NCI-H1417 (cell line): ENCODE measurements at places on chromosomes 2 and 18.
A peak's percentile ranks its signal among the peaks of the same experiment; 100 is the strongest.

DNA sequence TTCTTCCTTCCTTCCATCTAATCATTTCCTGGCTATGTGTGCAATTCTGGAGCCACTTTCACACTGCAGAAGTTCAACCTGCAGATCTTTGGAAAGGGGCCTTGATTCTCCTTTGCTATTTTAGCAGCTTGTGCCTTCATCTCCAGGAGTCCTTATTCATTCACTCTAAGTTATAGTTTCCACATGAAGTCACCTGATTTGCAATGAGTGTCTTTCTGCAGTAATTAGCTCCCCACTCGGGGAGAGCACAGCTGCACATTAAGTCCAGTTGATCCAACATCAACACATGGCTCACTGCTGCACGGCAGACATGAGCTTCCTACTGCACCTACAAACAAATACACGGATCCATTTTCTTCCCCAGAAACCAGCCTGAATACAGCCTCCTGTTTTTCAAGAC lies 323.1 kb upstream of the TNP1 start:
- no peak for DNase-seq

GRCh38 chr2:241947004-241947350 lies 77.4 kb downstream of the RTP5 start:
- DNase-seq, result no peak

DNA sequence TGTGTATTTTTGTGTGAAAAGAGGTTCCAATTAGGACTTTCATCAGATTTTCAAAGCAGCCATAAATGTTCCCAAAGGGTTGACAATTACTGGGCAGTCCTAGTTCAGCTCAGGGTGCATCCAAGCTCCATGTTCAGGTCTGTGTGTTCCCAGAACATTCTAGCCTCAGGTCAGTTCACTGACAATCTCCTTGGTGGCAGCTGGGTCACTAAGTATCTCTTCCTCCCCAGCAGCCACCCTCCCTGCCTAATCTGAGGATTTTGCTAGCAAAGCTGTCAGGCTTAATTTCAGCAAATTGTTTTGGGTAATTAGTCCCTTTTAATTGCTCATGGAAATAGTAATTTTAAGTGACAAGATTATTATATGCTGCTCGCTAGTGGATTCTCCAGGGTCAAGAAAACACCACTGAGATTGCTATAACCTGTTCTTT lies 29.8 kb downstream of the UPP2 start:
- no peak for DNase-seq

- DNase-seq, result no peak
These were observed 558.3 kb downstream of the KCNJ3 start for GRCh38 chr2:155256803-155257202.

- DNase-seq, result no peak
These were observed 409.1 kb downstream of the CPS1 start for GRCh38 chr2:210965472-210965871.

DNA sequence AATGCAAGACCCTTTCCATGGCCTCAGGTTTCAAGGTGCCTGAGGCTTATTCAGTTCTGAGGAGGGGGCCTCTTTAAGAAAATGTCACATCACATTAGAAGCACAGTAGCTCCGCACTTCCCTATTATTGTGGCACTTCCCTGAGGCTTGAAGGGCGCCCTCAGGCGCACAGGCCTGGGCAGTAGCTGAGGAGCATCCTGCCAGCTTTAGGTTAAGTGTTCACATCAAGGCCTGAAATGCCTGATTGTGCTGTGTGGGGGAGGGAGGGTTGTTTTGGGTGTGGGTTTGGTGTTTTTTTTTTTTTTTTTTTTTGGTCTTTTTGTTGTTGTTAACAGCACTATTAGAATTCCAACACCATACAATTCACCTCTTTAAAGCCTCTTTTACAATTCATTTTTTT lies 107.9 kb downstream of the CABLES1 start:
- DNase-seq, result peak; percentile 21

- no peak for DNase-seq
These were observed 262.8 kb downstream of the PTH2R start for GRCh38 chr2:208669394-208669793.

- DNase-seq, result no peak
These were observed 18.9 kb downstream of the AAK1 start for GRCh38 chr2:69624611-69625010.

GRCh38 chr2:48914477-48915089 lies 159.1 kb upstream of the LHCGR start:
- DNase-seq, result no peak

GRCh38 chr2:210269148-210269547 lies 43.9 kb upstream of the ACADL start:
- no peak for DNase-seq

GRCh38 chr2:86297382-86298147 lies 39.9 kb downstream of the REEP1 start:
- DNase-seq, result no peak

GRCh38 chr2:38146275-38146906 lies 70.4 kb upstream of the CYP1B1 start:
- no peak for DNase-seq

- peak; percentile 73 for DNase-seq
These were observed 128.0 kb upstream of the MSH6 start for GRCh38 chr2:47654790-47655562.

- DNase-seq, result no peak
These were observed 244.0 kb upstream of the HS6ST1 start for GRCh38 chr2:128562471-128563347.

DNA sequence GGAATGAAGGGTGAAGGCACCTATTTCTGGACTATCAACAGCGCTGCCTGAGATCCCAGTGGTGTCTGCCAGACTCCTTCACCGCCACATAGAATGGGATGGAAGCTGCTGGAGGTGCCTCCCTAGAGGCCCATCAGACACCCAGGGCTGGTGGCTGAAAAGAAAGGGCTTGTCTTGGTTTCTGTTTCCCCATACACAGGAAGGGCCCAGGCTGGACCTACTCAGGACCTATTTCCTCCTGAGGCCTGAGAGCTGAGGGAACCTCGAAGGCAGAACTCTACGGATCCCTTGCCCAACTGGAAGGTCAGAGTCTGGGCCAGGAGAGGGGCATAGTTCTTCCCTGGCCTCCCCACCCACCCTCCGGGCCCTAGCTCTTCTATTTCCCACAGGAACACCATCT lies 2.9 kb upstream of the CLEC4F start:
- no peak for DNase-seq

DNA sequence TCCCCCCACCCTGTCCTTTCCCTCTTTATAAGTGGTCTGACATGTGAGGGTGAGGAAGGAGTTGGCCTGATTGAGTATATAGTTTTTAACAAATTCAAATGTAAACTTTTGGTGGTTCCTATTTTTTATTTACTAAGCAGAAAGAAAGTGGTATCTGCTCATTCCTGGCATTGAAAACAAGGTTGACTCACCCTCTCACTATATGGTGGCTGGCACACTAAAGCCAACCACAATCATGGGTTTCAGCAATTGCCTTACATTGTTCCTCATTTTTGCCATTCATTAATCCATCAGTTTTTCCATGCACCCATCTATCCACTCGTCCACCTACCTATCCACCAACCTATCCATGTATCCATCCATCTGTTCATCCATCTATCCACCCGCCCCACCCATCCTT lies 75.4 kb upstream of the IGFBP5 start:
- no peak for DNase-seq

DNA sequence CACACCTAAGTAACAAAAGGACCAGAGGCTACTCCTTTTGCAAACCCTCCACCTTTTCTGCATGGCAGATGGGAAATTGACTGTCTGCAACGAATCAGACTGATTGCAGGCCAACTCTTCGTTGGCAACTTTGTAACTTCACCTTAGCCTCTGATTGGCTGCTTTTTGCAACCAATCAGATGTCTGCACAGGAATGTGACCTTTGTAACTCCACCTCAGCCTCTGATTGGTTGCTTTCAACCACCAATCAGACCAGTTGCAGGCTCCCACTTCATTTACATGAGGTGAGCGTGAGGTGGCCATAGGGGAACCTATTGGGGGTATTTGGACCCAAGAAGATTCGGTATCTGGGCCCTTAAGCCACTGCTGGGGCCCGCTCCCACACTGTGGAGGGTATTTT lies 209.0 kb downstream of the EN1 start:
- no peak for DNase-seq

- DNase-seq, result no peak
These were observed 850.4 kb downstream of the ERBB4 start for GRCh38 chr2:211688196-211688595.

- no peak for DNase-seq
These were observed 46.1 kb downstream of the SPATS2L start for GRCh38 chr2:200352636-200353035.

DNA sequence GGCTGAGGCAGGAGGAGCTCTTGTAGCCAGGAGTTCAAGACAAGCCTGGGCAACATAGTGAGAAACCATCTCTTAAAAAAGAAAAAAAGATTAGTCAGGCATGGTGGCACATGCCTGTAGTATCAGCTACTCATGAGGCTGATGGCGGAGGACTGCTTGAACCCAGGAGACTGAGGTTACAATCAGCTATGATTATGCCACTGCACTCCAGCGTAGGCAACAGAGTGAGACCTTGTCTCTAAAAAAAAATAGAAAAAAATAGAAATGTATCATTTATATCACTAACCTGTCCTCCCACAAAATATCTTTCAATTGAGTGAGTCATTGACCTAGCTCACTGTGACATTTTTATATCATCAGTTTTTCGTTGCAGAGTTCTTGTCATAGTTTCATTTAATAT lies 152.5 kb downstream of the DTNA start:
- no peak for DNase-seq

- no peak for DNase-seq
These were observed 142.4 kb upstream of the ALPP start for GRCh38 chr2:232236200-232236599.

GRCh38 chr2:208062961-208063360 lies 37.6 kb upstream of the PLEKHM3 start:
- DNase-seq, result no peak

DNA sequence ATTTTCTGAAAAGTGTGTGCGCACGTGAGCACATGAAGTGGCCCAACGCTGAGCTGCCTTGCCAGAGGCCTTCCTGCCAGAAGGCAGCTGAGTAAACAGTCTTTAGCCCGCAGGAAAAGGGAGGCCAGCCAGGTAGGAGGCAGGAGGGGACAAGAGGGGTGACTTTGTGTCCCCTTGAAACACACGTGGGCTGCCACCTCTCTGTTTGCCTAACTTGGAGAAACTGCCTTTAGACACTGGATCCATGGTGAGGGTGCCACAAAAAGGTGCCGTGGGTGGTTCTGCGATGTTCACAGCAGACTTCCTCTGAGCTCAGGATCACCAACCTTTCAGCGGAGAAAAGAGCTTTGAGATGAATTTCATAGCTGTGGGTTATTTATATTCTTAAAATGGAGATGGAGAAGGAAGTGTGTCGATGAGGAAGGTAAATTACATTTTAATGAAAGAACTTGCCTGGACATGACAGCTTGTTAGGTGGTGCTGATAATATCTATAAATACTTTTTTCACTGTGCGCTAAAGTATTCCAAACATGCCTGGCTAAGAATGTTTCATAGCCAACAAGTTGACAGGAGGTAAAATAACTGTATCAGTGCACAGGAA lies 36.6 kb upstream of the ASB1 start:
- DNase-seq, result peak; percentile 77

DNA sequence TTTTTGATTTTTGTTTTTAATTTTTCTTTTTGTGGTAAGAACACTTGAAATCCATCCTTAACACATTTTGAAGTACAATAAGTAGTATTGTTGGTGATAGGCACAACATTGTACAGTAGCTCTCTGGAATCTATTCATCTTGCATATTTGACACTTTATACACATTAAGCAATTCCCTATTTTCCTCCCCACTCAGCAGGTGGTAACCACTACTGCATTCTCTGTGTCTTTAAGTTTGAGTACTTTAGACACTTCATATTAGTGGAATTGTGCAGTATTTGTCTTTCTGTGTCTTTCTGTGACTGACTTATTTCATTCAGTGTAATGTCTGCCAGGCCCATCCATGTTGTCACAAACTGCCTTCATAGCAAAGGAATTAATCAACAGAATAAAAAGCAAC lies 471.7 kb upstream of the CDH20 start:
- no peak for DNase-seq

DNA sequence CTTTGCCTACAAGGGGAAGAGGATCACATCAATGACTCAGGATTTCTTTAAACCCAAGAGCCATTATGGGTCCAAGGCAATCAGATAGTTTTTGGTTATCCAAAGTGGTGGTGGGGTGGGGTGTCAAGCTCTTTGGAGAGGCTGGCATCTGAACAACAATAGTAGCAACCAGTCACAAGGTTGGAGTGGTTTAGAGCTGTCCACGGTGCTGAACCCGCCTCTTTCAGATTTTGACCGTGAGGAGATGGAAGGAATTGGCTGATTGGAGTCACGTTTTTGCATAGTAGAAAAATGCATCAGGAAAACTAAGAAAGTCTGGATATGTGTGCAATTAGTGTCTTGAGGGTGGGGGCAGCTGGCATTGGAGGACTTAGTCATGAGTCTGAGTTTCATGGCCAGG lies 159.9 kb downstream of the LOXHD1 start:
- DNase-seq, result no peak

DNA sequence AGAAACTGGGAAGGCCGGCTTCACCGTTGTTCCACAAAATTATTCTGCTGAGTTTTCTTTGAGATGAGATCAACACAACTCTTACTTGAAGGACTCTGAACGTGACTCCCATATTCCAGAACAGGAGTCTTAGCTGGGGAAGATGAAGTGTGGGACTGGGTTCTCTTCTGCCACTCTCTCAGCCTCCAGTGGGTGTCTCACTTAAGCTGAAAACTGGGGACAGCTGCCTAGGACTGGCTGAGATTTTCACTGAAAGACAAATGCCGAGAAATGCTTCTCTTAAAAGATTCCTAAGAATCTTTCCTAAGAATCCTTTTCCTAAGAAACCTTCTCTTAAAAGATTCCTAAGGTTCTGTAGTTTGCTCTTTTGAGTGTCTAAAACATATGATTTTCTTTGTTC lies 156.6 kb upstream of the LHCGR start:
- DNase-seq, result no peak

DNA sequence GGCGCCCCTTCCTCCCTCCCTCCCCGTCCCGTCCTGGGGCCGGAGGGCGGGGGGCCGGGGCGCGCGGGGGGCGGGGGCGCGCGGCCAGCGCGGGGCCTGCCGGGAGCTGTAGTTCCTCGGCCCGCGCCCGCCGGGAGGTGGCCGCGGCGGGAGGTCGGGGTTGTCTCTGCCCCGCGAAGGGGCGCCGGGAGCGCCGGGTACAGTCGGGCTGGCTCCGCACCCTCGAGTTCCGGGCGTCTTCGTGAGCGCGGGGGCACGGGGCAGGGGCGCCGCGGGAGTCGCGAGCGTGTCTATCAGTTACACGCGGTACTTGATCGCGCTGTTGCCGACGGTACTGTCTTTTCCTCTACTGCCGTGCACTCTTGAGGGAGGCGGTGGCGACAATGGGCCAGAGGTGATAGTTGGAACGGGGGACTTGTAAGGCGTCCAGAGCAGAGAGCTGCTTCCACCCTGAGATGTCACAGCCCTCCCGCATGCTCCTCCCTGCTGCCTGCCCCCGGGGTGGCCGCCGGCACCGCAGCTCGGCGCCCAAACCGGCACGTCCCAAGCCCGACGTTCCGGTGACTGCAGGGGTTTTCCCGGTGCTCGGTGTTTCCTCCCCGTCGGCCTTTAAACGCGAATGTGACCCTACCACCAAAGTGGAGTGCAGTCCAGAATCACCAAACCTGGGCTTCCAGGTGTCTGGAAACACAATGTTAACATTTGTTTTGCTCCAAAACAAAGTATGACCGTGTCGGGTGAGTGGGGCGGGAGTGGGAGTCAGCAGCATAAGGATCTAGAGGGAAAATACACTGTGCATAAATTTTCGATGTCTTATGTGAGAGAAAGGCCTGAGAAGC lies at the start of gene PRKD3:
PRKD3 (minus strand) TSS at position 48 of the 839 bp plus-strand sequence. CDS start 8,309 bp downstream, outside the sequence.
- peak; percentile 60 for DNase-seq

GRCh38 chr2:84713441-84713840 lies 167.4 kb downstream of the TRABD2A start:
- DNase-seq, result no peak

- no peak for DNase-seq
These were observed 448.6 kb downstream of the BCL11A start for GRCh38 chr2:60104514-60105505.

GRCh38 chr2:9074930-9075329 lies 71.4 kb upstream of the MBOAT2 start:
- peak; percentile 19 for DNase-seq
